NCI-H1436 treated with DMSO at 0.1 percent for 48 hours (cell line): ENCODE measurements at places on chromosomes 11 and 22.

DNA sequence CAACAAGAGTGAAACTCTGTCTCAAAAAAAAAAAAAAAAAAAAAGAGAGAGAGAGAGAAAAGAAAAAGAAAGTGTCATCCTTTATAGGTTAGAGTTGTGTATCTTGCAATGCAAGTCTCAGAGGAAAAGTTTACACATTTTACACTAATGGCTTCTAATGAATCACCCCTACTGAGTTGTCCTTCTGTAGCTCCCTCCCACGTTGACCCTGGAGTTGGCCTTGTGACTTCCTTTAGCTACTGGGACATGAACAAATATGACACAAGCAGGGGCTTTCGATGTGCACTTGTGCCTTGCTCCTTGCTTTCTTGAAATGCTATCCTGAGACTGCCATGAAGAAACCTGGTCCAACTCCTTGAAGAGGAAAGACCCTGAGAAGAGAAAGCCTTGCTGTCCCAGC, 2.4 kb upstream of the SMCO4 start:
- DNase-seq = no peak

DNA sequence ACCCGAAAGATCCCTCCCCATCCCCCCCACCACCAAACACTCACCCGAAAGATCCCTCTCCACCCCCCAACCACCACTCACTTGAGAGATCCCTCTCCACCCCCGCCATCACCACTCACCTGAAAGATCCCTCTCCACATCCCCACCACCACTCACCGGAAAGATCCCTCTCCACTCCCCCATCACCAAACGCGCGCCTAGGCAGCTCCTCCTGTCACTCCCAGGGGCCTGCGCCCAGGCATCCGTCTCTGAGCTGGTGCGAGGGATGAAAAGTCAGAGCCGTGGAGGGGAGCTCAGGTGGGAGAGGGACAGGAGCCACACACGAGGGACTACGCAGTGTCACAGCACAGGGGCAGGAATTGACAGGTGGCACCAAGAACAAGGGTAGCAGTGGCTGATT, 11.5 kb downstream of the KIAA0930 start:
- DNase-seq = no peak

DNA sequence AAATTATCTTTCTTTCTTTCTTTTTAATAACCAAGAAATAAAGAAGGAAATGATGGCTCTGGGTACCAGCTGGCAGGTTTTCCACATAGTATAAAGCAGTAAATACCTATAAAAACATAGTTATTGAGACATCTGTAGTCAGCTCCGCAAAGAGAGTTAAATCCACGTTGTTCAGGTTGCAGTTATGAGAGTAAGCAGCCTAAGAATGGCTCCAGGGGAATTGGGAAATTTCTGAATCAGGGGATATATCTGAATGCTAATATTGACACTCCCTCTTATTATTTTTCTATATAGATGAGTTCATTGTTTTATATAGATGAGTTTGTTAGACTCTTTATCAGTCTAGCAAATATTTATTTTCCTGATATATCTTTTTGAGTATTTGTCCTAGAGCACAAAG, 322.0 kb upstream of the LRRC4C start:
- no peak for DNase-seq

DNA sequence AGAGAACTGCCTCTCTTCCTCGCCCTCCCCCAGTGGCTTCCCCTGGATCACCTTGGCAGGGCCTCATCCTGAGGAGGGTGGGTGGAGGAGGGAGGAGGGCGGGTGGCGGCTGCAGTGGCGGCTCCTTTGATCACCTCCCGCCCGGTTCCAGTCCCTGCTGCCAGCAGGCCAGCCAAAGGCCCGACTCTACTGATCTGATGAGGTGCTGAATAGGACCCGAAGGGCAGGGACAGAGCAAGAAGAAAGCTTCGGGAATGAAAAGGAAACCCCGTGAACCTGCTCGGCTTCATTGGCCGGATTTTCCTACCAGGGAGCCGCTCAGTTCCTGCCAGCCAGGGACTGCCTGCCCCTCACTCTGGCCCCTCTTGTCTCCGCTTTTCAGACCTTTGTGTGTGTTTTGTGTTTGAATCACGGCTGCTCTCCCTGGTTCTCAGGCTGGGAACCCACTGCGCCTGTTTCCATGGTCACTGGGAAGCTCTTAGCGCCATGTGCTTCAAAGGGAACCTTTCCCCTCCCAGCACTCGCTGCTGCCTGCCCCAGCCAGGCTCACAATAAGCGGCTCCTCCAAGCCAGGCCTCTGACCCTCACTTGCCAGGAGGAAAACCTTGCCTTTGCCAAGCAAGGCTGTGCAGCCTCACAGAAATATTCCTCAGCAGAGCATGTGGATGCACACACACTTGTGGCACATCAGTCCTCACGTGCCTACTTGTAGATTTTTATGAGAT, 56.8 kb downstream of the C22orf31 start:
- no peak for DNase-seq

GRCh38 chr11:128515826-128516778, 71.3 kb downstream of the ETS1 start:
- no peak for DNase-seq

DNA sequence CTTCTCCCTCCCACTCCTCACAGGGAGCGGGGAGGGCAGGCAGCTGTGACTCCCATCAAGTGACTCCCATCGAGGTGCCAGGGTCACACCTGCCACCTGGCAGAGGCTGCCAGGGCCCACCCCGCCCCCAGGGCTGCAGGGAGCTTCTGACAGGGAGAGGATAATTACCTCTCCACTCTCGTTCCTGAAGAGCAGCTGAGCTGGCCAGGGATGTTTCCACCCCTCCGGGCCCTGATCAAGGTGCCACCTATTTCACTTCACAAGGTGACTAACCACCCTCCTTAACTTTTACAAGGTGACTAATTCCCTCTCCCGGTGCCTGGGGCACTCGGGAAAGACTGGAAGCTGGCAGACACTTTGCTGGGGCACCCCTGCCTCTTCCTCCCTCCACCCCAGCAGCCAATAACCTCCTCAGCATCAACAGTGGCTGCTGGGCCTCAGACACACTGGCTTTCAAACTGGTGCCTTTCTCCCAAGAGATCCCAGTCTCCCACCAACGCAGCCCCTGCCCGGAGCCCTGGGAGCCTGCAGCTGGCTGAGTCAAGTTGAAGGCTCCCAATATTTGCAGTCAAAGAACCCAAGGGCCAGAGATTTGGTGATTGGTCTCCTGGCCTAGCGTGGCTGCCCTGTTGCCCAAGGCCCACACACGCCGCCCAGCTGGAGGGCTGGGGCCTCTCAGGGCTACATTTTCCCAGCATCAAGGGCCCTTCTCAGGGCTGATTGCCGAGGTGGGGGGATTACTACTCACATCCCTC, 22.0 kb upstream of the MYRF start:
- DNase-seq = peak; percentile 61

- no peak for DNase-seq
Observed at GRCh38 chr11:122697636-122698167, 42.2 kb downstream of the UBASH3B start.

DNA sequence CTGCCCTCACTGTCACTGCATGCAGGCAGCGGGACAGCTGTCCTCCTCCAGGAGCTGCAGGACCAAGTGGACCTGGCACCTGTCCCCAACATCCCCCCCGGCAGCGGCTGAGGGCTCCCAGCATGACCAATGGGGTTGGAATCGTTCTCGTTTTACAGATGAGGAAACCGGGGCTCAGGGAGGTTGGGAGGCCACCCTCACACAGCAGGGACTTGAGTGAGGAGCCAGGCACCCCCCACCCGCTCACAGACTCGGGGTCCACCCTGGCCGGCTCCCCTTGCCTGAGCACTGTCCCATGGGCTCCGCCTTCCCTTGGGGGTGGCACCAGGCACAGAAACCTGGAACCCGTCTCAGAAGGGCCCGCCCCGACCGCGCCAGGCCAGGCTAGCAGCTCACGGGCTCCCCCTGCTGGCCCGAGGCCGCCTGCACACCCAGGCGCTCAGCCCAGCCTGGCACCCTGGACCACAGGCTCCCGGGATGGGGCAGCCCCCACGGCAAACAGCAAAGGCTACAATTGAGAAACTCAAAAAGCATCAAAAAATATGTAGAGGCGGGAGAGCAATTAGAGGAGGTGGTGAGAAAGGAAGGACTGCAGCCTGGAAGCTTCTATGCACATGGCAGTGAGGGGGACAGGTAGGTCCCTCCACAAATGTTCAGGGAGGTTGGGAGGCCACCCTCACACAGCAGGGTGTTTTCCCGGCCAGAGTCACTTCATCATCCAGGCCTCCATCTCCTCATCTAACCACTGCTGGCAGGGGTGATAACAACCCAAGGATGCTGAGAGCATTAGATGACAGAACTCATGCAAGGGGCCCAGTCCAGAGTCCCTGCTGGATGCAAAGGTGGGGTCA, 12.8 kb downstream of the MACROD1 start:
- no peak for DNase-seq

DNA sequence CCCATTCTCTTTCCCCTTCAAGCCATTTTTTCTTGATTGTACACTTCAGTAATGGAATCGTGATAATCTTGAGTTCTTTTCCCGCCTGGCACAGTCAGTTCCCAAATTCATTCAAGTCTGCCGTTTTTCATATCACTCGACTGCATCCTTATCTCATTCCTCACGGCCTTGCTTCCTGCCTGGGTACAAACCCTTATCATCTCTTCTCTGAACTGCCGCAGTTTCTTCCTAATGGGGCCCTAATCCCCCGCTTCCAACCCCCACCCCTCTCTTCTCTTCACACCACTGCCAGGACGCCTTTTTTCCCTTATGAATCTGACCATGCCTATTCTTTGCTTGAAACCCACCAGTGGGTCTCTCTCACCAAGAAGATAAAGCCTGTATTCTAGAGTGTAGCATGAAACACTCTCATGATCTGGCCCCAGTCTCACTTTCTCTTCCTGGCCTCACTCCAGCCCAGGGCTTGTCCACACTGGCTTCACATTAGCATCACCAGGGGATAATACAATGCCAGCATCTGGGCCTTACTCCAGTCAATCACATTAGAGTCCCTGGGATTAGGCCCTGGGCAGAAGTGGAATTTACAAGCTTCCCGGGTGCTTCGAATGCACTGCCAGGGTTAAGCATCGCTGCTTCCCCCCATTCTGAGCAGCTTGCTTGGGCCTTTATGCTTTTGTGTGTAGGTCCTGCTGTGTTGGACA, 102.1 kb downstream of the FBXO7 start:
- DNase-seq = no peak
